ENCODE measurements at places on chromosomes 2 and 18.
A peak's percentile ranks its signal among the peaks of the same experiment; 100 is the strongest.

DNA sequence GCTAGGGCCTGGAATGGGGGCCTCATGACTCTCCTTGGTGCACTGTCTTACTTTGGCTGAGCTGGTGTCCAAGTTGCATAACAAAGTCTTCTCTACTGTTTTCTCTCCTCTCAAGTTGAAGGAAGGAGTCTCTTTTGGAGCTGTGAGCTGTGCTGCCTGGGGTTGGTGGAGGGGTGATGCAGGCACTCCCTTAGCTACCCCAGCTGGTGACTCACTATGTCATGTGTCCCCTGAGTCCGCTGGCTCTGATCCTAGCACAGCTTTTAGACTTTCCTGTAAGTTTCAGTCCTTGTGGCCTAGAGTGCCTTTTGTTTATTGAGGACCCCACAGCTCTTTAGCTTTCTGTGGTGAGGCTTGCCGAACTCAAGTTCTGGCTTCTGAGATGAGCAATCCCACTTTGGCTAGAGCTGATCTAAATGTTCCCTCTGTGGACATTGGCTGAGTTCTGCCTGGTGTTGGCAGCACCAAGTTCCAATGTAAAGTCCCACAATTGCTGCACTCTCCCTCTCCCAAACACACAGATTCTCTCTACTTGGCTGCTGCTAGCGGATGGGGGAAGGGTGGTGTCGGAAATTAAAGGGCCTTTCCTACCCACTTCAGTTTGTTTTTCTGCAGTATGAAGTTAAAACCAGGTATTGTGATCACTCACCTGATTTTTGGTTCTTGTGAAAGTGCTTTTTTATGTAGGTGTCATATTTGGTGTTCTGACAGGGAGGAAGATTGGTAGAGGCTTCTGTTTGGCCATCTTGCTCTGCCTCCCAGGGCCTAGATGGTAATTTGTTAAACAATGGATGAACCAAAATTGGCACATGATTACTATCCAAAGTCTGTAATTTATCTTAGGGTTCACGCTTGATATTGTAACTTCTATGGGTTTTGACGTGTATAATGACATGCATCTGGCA lies 83.2 kb downstream of the COMMD1 start:
- no peak for DNase-seq

DNA sequence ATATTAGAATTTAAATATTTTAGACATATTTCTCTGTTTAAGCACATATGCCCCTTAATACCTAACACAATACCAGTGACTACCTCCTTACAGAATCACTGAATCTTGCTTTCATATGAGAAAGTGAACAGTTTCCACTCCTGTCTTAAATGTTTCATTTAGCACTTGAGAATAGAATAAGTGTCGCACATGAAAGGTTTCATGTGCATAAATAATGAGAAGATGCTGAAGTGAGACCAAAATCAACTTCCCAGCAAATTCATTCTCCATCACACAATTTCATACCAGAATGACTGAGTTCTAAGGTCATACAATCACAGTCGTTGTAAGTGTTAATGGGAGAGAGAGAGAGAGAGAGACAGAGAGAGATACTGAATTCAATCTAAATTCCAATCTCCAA lies 51.2 kb downstream of the ATIC start:
- DNase-seq = no peak

- DNase-seq = no peak
These were observed 21.5 kb upstream of the TXNL4A start for GRCh38 chr18:80009661-80010550.

- peak; percentile 91 for DNase-seq
These were observed 463 bp downstream of the PPP1CB start for GRCh38 chr2:28751956-28752630.

DNA sequence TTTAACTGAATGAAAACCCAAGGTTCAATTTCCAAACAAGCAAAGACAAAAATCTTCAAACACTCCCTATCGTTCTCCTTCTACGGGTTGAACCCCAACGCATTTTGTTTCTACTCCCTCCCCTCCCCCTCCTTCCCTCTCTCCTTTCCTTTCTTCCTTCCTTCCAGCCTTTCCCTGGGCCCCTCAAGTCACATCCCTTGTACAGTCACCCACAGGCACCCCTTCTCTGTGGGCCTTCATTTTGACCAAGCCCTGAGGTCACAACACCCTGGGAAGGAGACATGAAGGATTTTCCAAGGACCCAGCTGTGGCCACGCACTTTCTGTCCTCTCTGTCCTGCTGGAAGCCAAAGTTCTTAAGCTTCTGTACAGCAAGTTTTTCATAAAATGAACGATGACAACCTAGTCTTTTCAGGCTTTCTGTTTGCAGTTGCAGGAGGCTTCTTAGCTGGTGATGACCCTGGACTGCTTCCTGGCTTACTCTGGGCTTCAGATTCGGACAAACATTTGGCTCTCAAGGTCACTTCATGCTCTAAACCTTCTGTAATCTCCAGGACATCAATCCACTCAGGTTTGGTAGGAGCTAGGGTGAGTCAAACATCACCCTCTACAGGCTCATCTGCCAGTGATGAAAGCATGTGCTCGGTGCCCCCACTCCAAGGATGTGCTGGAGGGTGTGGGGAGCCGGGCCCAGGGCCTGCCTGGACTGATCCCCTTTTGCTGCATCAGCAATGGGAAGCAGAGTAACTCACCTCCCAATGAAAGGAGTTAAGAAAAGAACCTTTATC lies 25.5 kb downstream of the TMEM247 start:
- DNase-seq = no peak

GRCh38 chr2:193810533-193810932 lies 1615.8 kb upstream of the TMEFF2 start:
- no peak for DNase-seq

- no peak for DNase-seq
These were observed 78.1 kb downstream of the AAK1 start for GRCh38 chr2:69565431-69565839.

GRCh38 chr2:137947728-137948336 lies 16.4 kb upstream of the HNMT start:
- DNase-seq = peak; percentile 12
